ENCODE measurements at places on chromosomes 3 and 15.

GRCh38 chr3:120198305-120198878 is 86.6 kb downstream of the GPR156 start:
- no peak for DNase-seq

- no peak for DNase-seq
These were observed 5.3 kb upstream of the TXNRD3 start for GRCh38 chr3:126659915-126660886.

DNA sequence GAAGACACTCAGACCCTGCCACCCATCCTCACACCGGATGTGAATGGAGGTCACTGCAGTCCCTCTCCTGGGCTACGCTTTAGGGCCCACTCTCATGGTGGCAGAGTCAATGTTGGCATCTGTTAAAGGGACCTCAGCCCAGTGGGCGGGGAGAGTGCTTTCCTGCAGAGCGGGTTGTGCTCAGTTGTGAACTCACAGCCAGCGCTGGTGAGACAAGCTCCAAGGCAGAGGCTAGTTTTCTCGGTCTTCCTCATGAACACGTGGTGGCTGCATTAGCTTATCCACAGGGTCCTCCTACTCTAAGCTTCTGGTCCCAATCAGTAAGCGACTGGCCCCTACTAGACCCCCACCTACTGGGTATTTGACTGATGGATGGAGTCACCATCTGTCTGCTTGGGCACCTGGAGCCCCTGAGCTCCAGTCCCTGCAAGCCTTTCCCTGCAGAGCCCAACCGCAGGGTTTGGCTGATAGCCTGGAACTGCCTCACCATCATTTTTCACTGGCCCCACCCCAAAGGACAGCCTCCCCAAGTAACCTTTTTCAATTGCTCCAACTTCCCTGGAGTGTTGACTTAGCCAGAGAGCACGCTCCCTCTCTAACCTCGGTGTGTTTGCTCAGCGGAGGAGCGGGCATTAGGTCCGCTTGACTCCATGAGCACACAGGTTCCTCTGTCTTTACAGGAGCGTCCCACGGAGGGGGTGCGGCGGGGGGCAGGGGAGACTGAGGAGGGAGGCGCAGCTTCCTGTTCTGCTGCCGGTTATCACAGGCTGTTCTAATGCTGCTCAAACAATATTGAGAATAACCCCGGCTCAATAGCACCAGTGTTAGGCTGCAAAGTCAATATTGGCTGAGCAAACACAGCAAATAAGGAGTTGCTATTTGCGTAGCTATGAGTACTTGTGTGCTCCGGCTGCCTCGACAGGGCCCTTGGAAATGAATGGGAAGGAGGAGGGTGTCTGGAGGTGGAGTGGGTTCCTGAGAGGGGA is 141.7 kb downstream of the RPLP1 start:
- DNase-seq = no peak

GRCh38 chr3:123412811-123413604 is 35.9 kb downstream of the ADCY5 start:
- DNase-seq = no peak

DNA sequence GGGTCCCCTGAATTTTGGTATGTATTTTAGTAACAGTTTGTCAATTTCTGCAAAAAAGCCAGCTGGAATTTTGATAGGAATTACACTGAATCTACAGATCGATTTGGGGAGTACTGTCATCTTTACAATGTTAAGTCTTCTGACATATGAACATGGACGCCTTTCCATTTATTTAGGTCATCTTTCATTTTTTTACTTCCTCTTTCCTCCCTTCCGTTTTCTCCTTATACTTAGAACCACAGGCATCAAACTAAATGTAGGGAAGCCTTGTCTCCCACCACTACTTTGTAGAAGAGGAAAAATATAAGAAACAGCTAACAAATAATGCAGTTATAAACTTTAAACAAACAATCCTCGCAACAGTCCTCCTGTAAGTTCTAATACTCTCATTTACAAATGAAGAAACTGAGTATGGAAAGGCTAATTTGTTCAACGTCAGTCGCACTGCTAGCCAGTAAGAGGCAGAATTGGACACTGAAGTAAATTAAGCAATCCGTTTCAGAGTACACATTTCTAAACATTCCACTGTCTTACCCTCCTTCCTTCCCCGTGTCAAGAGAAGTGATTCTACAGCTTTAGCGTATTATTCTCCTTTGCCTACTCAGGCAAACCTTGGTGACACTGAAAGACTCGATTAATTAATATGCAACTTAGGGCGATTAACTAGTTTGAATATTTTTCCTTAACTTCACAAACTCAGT is 25.6 kb downstream of the RHOA start:
- no peak for DNase-seq

DNA sequence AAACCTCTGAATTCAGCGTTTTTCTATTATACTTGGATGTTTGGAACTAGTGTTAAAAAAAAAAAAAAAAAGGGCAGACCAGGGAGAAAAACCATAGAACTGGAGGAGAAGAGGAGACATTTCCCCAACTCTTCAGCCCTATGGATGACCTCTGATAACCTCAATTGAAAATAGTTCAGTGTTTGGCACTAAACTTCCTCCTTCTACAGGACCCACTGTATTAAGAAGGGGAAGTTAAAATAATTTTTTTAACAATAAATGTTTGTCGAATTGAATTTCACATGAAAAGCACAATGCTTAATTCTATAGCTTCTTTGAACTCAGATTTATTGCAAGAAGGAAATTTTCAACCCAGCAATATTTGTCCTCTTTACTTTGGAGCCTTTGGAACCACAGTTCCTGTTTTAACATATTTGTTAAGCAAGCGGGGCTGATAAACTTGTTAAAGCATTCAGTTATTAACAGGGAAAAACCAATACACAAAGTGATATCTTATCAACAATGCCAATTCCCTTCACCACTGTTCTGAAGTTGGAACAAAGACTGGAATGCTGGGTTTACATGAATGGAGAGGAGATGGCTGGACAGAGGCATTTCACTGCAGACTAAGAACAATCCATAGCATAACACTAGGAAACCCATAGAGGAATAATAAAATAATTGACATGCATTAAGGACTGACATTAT is 3.1 kb upstream of the A4GNT start:
- DNase-seq = no peak

DNA sequence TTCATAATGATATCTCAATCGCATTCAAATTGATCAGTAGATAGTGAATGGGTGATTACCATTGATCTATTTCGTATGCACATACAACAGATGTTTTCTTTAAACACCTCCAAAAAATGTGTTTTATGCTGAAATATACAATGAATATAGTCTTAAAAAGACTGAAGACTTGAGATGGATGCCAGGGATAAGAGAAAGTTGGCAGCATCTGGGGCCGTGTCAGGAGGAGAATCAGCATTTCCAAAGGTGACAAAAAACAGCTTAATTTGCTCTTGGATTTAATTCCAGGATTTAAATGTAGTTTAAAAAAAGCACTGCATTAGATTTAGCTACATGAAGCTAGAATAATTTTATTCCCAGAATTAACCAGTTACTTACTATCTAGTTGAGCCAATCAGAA is 199.7 kb upstream of the CNTN3 start:
- DNase-seq = no peak

GRCh38 chr3:145490088-145491048 is 670.6 kb downstream of the PLOD2 start:
- DNase-seq = no peak

DNA sequence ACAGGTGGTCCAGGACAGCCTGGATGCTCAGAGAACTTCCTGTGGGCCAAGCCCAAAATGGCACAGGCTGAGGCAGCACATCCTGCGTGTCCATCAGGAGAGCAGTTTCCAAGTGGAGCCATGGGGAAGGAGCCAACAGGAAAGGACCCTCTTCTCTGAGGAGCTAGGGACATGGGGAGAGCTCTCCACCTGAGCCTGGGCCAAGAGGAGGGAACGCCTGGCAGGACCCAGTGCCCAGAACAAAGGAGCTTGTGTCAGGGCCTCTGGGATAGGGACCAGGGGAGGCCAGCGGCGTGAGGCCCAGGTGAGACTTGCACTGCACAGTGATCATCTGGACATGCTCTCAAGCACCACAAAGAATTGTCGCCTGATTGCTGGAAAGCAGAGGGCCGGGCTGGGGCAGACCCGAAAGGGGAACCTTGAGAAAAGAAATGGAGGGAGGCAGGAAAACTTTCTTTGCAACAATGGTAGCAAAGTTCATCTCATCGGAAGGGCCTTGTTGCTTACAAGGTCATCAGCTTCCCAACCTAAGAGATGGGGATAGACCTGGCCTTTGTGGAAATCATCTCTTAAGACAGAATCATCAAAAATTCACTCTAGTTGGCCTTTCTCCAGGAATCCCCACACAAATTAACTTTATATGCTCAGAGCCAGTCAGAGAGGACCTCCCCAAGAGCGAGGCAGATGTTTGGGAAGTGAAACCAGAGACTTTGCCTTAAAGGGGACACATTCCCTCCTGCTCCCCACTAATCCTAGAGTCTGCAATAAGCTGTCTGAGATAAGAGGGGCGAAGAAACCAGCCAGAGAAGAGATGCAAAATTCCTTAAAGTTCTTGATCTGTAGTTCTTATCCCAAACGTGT is 47.7 kb upstream of the HES1 start:
- DNase-seq = no peak

GRCh38 chr3:150346981-150347863 is 60.9 kb upstream of the TSC22D2 start:
- DNase-seq = no peak

DNA sequence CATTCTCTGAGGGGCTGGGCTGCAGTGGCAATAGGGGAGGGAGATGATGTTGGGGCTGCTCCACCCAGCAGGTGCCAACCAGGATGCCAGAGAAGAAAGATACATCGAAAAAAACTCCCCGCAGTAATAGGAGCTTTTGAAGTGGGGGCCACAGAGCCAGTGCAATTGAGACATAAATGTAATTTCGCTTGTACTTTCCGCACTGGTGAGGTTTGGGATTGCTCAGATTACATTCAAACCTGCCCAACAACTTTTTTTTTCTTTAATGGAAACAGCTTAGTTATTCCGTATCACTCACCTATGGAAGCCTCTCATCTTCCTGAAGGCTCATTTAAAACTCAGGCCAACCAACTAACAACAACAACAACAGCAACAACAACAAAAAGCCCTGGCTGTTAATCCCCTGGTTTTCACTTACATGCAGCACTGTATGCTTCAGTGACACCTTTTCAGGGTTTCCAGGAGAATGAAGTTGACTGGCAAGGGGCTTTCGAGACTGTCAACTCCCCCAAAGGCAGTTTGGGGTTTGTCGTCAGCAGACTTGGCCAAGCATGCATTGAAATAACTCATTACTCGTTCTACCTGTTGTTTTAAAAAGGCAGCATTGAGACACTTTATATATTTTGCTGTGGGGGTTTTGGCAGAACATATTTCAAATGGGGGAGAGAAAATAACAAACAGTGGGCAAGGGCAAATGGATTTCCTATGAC is 163.8 kb downstream of the EBLN2 start:
- no peak for DNase-seq

GRCh38 chr3:74281705-74282104 is 332.8 kb downstream of the CNTN3 start:
- DNase-seq = no peak

DNA sequence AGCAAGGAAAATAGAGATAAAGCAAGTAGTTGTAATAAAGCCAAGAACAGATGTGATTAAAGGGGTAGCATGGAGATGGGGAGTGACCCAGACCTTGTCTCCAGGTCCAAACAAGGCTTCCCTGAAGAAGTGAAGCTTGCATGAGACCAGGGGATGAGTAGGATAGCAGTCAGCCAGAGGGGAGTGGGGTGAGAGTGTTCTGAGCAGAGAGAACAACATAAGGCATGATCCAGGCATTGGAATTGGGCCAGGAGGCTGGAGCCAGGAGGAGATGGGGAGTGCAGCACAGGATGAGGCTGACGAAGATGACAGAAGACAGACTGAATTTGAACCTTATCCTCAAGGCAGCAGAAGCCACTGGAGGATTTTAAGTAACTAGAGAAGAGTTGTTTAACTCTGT is 7.2 kb downstream of the TMOD2 start:
- DNase-seq = no peak

GRCh38 chr3:151599103-151599672 is 134.5 kb upstream of the AADACL2 start:
- no peak for DNase-seq

DNA sequence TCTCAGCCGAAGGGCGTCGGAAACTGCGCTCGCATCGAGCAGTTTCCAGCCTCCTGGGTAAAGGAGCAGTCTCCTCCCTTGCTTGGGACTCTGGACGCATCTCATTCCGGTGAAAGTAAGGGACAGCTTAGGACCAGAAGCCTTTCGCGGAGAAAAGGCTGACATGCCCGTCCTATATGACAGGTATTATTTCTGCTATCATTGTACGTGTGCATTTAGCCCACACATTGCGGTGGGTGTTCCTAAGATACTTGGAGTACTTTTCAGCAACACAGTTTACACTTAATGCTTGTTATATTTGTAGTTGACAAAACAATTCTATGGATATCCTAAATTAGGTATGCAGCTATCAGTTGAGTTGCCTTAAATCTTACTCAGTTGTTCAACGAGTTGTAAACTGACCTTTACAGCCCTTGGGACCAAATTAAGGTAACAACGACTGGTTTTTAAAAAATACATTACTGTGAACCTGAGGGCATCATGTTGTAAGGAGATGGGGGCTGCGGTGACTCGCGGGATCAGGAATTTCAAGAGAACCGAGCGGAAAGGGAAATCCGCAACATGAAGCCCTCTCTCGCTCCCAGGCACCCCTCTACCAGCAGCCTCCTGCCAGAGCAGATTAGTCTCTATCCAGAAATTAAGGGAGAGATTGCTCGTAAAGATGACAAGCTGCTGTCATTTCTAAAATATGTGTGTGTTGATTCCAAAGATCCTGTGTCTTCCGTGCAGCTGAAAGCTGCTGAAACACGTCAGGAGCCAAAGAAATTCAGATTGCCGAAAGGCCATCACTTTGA is 632 bp upstream of the COPS2 start:
- DNase-seq = no peak

- no peak for DNase-seq
These were observed 35.5 kb downstream of the USF3 start for GRCh38 chr3:113660896-113661295.

- DNase-seq = no peak
These were observed 143.7 kb downstream of the NR1D2 start for GRCh38 chr3:24088782-24089181.

DNA sequence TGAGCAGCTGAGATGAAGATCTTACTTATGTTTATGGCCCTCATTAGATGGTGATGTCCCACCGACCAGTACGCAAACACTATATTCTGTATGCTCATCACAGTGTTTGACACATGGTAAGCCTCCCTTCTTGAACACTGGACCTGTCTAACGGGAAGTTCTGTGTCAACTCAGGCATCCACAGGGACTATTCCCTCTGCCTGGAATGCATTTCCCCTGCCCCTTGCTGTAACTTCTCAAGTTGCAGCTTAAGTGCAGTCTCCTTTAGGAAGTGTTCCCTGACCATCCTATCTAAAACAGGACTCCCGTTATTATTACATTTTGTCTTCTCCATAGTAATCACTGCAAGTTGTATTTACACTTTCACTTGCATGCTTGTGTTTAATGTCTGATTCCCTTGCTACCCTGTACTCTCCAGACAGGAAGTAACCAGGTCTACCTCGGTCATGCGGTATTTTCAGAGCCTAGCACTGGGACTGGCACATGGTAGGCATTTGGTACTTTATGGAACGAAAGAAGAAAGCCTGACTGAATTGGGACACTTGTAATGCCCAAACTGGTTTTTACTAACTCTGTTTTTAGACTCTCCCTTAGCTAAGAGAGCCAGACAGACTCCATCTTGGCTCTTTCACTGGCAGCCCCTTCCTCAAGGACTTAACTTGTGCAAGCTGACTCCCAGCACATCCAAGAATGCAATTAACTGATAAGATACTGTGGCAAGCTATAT is 8.7 kb downstream of the DET1 start:
- no peak for DNase-seq

All from stimulated activated naive CD4-positive, alpha-beta T cell treated with Interleukin-2 at 50 U/mL for 16 hours (primary cell).